ENCODE measurements at places on chromosomes 1 and 21.

DNA sequence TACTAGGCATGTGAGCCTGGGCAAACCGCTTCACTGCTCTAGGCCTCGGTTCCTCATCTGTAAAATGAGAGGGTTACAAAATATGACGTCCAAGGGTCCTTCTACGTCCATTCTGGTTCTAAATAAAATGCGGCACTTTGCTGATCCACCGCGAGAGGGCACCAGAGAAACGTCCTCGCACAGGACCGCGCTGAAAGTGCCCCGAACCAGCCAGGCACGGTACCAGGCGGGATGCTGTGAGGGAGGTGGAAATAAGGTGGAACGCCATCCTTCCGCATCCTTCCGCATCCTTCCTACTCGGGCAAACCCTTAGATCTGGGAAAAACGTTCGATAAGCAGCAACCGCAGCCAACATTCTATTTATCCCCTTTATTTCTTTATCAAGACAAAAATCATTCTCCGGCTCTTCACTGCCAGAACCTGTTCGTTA is 60.3 kb upstream of the KRTAP19-8 start:
- peak; percentile 56 for DNase-seq

DNA sequence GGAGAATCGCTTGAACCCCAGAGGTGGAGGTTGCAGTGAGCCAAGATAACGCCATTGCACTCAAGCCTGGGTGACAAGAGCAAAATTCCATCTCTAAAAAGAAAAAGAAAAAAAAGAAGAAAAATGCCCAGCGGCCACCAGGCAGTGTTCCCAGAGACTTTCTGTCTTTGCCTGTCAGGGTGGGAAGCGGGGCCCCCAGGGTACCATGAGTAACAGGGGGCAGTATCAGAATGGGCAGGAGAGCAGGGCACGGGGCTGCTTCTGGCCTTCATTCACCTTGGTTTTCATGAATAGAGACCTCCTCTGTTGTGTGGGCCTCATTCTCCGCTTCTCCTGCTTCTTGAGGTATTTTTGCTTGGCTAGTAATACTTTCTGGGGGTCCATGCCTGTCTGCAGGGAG is 20.4 kb downstream of the SLC26A9 start:
- DNase-seq, result no peak

DNA sequence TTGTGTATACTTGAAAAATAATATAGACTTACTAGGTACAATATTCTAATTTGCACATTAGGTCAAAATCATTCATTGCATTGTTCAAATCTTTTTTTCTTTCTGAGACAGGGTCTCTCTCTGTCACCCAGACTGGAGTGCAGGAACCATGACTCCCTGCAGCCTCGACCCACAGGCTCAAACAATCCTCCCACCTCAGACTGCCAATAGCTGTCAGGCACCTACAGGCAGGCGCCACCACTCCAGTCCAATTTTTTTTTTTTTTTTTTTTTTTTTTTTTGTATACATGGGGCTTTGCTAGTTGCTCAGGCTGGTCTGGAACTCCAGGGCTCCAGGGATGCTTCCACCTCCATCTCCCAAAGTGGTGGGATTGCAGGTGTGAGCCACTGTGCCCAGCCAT is 656.9 kb downstream of the KCNT2 start:
- DNase-seq, result no peak

DNA sequence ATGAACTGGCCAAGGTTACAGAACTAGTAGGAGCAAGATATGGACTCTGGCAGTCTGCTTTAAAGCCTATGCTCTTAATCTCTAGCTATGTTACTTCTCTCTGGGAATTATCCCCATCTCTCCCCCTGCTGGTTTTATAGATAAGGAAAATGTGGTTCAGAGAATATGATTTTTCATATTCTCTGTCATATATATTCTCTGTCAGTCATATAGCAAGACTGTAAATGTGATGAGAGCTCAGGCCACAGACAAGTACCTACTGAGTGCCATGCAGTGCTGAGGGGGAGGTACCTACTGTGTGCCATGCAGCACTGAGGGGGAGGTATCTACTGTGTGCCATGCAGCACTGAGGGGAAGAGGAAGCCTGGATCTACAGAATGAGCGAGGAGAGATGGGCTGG is 220.3 kb upstream of the FGGY start:
- DNase-seq, result peak; percentile 29

GRCh38 chr1:206703661-206704060 is 19.0 kb downstream of the MAPKAPK2 start:
- DNase-seq, result peak; percentile 68

Data from fibroblast of mammary gland (primary cell).